ENCODE measurements at places on chromosomes 4 and X. TPM values are rescaled to one million over a fixed set of nuclear protein-coding genes. Genes with fewer than 3 reads are reported as not detected.
A peak's percentile ranks its signal among the peaks of the same experiment; 100 is the strongest.

- no peak overlapping the region for H3K4me3 ChIP-seq
- no peaks in the 10 kb centered on the region for H3K27me3 ChIP-seq
- no peaks in the 10 kb centered on the region for H3K36me3 ChIP-seq
Measured at GRCh38 chr4:52376132-52376704, 282.9 kb downstream of the USP46 start.

DNA sequence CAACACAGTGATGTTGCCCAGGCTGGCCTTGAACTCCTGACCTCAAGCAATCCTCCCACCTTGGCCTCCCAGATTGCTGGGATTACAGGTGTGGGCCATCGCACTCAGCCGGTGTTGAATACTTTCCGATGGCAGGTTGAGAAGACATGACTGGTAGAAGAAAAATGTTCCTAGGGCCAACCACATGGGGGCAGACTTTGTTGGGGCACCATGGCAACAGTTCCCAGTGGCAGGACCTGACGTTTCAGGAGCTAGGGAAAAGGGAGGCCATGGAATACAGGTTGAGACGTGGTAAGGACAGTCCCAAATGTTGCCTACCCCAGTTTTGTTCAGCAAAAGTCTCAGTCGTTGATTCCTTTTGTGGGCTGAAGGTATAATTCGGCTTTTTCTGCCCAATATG lies 134.6 kb downstream of the ASMT start:
- no peaks in the 10 kb centered on the region for H3K36me3 ChIP-seq
- H3K4me1 ChIP-seq = no peaks in the 10 kb centered on the region
- no peak overlapping the region for H3K27ac ChIP-seq

DNA sequence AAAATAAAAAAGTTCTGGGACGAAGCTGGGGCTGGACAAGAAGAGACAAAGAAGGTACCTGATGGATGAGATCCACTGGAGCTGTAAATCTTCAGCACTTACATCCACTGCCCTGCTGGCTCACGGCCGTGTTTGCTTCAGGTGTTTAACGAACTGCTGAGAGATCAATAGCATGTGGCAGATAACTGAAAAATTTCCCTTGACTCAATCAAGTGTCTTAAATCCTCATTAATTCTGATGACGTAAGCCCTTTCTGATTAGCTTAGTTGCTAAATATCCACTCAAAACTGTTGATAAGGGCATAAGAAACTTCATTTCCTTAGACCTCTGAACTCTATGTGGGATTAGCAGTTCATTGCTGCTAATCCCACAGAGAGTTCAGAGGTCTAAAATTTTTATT lies 354.2 kb upstream of the HS3ST1 start:
- H3K27ac ChIP-seq = no peak overlapping the region
- DNase-seq = no peak
- H3K27me3 ChIP-seq = no peaks in the 10 kb centered on the region
- H3K4me3 ChIP-seq = no peak overlapping the region
- H3K36me3 ChIP-seq = no peaks in the 10 kb centered on the region

DNA sequence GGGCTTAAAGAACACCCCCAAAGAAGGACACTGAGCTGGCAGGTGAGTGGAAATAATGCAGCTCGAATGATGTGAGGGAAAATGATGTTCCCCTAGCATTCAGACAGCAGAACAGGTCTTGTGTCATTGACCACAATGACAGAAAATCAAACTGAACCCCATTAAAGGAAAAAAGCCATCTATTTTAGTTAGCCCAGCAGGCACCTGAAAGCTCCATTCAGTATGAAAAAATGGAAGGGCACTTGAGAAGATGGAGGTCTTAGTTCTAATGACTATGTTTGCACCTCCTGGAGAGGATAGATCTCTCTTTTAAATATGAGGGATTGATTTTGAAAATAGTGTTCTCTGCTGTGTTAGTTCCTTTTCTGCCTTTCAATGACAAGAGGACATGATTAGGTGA lies 323.1 kb downstream of the NKX6-1 start:
- H3K27ac ChIP-seq = no peak overlapping the region
- H3K4me3 ChIP-seq = no peak overlapping the region
- H3K4me1 ChIP-seq = no peaks in the 10 kb centered on the region

GRCh38 chr4:141350122-141350905 lies 129.6 kb downstream of the ZNF330 start:
- DNase-seq = peak; percentile 46
- H3K27ac ChIP-seq = peak overlapping the region; percentile 24
- H3K27me3 ChIP-seq = no peaks in the 10 kb centered on the region
- H3K36me3 ChIP-seq = no peaks in the 10 kb centered on the region

- H3K4me1 ChIP-seq = no peaks in the 10 kb centered on the region
- H3K27ac ChIP-seq = no peak overlapping the region
- no peak for DNase-seq
- no peaks in the 10 kb centered on the region for H3K36me3 ChIP-seq
- no peaks in the 10 kb centered on the region for H3K27me3 ChIP-seq
Measured at GRCh38 chrX:110257889-110258288, 60.0 kb downstream of the AMMECR1 start.

DNA sequence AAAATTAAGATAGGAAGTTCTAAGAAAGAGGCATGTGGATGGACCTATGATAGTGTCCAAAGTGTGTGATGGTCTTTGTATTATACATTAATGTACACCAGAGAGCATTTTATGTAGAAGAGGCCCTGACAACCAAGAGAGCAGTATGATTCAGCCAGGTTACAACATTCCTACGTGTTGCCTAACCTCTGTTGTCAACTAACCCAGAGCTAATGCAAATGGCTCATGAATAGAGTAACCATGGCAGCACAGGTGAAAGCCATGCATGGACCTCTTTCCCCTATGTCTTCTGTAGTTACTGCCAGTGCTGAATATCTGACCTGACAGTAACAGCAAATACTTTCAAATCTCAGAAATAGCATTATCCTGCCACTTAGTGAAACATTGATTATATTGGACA lies 255.6 kb downstream of the NDST4 start:
- no peak overlapping the region for H3K27ac ChIP-seq
- H3K4me1 ChIP-seq = no peaks in the 10 kb centered on the region
- H3K27me3 ChIP-seq = no peaks in the 10 kb centered on the region

- no peaks in the 10 kb centered on the region for H3K36me3 ChIP-seq
- H3K27ac ChIP-seq = no peak overlapping the region
- no peak overlapping the region for H3K4me3 ChIP-seq
Measured at GRCh38 chr4:19689511-19689910, 562.2 kb upstream of the SLIT2 start.

DNA sequence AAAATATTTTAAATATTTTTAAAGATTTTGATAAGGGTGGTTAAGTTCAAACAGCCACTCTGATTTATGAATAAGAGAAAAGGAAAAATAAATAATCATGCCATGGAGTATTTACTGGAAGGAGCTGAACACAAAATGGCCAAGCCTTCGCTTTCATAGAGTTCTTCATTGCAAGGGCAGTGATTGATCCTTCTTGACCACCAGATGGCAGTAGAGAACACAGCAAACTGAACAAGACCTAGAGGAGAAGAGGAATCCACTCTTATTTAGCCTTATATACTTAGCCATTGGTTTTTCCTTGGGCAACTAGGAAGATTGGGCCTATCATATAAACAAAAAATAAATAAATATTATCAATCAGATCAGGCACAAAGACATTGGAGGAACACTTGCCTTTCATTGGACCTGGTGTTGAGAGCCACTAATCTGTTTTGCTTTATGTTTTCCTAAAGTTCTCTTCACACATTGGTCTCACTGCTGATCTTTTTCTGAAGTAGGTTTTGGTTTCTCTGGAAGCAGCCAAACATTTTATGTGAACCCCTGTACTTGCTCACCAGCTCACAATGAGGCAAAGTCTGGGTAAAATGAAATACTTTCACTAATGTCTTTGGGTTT lies 58.1 kb upstream of the PARM1 start:
- no peaks in the 10 kb centered on the region for H3K27me3 ChIP-seq
- H3K27ac ChIP-seq = no peak overlapping the region
- no peaks in the 10 kb centered on the region for H3K36me3 ChIP-seq

- no peaks in the 10 kb centered on the region for H3K36me3 ChIP-seq
- no peak overlapping the region for H3K4me3 ChIP-seq
- no peak for DNase-seq
- H3K4me1 ChIP-seq = peaks cover 2% of the 10 kb centered on the region
Measured at GRCh38 chr4:23741681-23742191, 148.1 kb downstream of the PPARGC1A start.

DNA sequence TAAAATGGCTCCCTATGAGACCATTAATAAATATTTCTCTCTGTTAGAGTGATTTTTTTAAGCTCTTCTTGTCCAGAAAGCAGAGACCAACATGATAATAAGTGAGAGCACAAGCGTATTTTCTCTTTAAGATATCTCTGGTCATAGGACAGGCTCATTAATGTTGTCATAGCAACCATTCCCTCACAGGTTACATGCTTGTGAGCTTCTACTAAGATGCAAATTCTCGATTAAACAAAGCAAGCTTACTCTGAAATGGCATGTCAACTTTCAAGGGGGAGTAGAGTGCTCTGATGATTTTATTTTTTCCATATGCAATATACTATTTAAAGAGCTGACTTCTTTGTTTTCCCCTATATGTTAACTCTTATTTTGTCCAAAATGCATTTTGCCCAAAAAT lies 487.2 kb upstream of the LCORL start:
- no peaks in the 10 kb centered on the region for H3K4me1 ChIP-seq
- H3K4me3 ChIP-seq = no peak overlapping the region
- H3K36me3 ChIP-seq = no peaks in the 10 kb centered on the region
- DNase-seq = peak; percentile 16
- H3K27me3 ChIP-seq = no peaks in the 10 kb centered on the region

DNA sequence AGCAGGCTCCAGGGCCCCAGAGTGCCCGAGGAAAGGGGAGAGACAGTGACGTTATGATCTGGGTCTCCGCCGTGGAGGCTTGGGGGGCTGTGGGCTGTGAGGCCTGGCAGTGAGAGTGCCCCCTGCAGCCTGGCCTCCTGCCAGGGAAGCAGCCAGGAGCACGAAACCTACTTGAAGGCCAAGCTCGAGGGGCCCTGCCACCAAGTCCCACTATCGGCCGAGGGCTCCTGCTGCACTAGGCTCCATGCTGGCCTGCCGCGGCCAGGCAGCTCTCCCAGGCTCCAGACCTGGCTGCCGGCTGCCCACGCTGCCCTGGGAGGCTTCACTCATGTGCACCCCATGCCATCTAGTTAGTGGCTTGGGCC lies 18.7 kb downstream of the FLNA start:
- no peak overlapping the region for H3K4me3 ChIP-seq
- H3K4me1 ChIP-seq = no peaks in the 10 kb centered on the region
- H3K27me3 ChIP-seq = no peaks in the 10 kb centered on the region
- H3K36me3 ChIP-seq = peaks cover 22% of the 10 kb centered on the region
- no peak for DNase-seq

DNA sequence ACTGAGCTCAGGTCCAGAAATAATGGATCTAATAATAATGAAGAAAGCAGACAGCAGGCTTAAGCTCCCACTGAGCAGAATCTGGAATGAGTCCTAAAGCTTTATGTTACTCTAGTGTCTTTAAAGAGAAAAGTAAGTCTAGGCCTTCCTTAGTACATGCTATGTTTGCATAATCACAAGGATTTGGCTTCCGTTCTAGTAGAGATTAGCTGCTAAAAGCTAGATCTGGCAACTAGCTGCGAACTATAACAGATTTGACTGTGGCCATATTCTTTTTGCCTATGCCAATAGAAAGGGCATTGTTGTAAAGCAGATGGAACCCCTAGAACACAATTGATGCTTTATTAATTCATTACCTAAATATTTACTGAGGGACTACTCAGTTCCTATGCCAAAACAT lies 19.0 kb downstream of the COX7B2 start:
- H3K27ac ChIP-seq = no peak overlapping the region
- H3K4me3 ChIP-seq = no peak overlapping the region
- no peaks in the 10 kb centered on the region for H3K27me3 ChIP-seq
- H3K36me3 ChIP-seq = no peaks in the 10 kb centered on the region
- H3K4me1 ChIP-seq = no peaks in the 10 kb centered on the region

DNA sequence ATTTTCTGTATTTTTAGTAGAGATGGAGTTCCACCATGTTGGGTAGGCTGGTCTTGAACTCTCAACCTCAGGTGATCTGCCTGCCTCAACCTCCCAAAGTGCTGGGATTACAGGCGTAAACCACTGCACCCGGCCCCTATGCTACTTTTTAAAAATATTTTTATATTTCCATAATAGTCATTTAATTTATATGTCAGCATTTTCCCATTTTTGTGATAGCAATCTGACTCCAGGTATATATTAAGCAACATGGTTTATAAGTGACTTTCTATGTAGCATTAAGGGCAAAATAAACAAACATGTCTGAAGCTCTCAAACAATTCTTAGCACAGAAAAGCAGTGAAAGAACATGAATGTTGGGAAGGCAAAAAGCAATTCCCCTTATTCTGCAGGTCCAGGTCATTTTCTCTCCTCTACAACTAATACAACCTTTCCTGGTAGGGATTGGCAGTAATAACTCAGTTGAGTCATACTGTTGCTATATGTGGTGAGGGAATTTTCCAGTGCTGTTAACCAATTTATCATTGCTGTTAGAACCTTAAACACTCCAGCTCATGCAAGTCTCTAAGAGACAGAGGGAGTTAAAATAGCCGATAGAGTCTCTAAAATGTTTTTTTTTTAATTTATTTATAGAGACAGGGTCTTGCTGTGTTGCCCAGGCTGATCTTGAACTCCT lies 24.0 kb downstream of the SMIM14 start:
- H3K4me1 ChIP-seq = no peaks in the 10 kb centered on the region
- no peak overlapping the region for H3K27ac ChIP-seq
- no peak for DNase-seq
- no peaks in the 10 kb centered on the region for H3K27me3 ChIP-seq
- H3K4me3 ChIP-seq = no peak overlapping the region
- H3K36me3 ChIP-seq = no peaks in the 10 kb centered on the region

DNA sequence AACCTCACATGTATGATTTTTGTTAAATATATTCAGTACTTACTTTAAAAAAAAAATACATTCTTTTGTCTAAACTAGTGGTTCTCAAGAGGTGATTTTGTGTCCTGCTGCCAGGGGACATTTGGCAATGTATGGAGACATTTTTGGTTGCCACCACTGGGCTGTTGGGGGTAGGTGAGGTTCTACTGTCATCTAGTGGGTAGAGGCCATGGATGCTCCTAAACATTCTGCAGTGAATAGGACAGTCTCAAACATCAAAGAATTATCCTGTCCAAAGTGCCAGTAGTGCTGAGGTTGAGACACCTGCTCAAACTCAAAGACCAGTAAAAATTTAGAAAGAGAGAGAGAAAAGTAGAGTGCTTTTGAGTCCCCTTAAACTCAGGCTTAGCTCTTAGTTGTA lies 32.9 kb upstream of the PGM2 start:
- H3K4me1 ChIP-seq = no peaks in the 10 kb centered on the region
- no peak overlapping the region for H3K27ac ChIP-seq
- no peaks in the 10 kb centered on the region for H3K36me3 ChIP-seq
- DNase-seq = no peak

DNA sequence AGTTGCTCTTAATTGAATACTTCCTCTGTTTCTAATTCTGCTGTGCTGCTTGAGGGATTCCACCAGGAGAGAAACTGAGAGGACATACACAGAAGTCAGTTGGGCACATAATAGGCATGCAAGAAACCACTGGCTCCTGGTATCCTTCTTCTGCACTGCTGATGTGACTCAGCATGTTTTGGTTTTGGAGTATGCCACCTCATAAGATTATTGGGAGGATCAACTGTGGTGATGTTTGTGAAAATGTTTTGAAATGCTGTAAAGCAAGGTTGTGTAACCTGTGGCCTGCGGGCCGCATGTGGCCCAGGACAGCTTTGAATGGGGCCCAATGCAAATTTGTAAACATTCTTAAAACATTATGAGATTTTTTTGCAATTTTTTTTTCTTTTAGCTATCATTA lies 119.6 kb downstream of the GATB start:
- H3K27ac ChIP-seq = no peak overlapping the region
- no peak overlapping the region for H3K4me3 ChIP-seq
- no peaks in the 10 kb centered on the region for H3K27me3 ChIP-seq
- H3K36me3 ChIP-seq = no peaks in the 10 kb centered on the region
- DNase-seq = no peak
- H3K4me1 ChIP-seq = no peaks in the 10 kb centered on the region

PTCHD1 gene
- total RNA-seq = 0.63 TPM

P2RY10 gene
- total RNA-seq = 1.9 TPM

ADRA2C gene
- total RNA-seq = 36.2 TPM

IL1RAPL1 gene
- total RNA-seq = 0.19 TPM

HPSE gene
- 6.8 TPM for total RNA-seq

SUPT20HL2 gene
- not detected for total RNA-seq
